ENCODE measurements at places on chromosomes 3 and 15.

DNA sequence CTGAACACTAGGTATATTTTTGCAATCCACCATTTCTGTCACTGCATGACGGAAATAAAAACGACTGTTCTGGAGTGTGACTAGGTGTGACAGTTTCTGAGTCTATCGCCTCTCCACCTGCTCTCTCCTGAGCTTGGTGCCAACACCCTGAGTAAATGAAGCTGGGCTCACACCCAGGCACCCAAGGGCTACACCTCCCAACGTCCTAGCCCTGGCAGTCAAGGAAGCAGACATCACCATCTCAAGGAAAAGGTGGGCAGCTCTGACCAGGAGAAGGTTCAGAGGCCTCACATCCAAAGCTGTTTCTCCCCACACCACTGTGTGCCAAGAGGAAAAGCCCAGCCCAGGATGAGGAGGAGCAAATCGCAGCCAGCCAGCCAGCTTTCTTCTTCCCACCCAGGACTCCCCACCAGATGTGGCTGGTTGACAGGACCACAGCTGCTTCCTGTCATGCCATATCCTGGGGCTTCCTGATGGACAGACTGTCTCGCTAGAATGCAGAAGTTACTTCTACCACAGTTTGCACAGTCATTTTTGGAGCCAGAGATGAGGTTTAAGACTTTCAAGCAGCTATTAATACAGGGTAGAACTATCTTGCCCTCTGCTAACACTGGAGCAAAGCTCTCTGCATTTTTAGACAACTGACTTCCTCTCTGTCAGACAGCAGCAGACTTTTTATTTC, 3.3 kb downstream of the SCAMP2 start:
- no peak for DNase-seq

DNA sequence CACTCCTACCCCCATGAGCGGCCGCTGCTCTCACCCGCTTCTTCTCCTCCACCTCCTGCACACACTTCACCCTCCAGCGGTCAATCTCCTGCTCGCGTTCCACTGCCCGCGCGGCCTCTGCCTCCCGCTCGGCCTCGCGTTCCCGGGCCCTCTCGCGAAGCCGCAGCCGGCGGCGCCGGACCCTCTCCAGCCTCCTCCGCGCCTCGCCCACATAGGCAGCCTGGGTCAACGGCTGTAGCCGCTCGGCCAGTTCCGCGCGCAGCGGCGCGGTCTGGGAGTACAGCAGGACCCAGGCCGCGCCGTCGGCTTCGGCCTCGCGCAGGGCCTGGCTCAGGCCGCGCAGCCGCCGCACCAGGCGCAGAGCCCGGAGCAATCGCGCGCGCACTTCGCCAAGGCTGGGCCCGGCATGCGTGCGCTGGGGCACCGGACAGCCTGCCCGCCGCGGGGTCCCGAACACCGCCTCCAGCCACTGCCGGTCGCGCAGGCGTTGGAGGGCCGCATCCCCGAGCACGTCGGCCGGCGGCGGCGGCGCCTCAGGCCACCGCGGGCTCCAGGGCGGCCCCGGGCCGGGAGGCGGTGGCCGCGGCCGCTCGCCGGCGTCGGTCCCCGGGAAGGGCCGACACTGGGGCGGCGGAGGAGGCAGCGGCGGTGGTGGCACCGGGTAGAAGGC, 595 bp downstream of the PDCD7 start:
- peak; percentile 6 for DNase-seq

GRCh38 chr3:187227658-187228258, 30.5 kb downstream of the RTP1 start:
- no peak for DNase-seq

DNA sequence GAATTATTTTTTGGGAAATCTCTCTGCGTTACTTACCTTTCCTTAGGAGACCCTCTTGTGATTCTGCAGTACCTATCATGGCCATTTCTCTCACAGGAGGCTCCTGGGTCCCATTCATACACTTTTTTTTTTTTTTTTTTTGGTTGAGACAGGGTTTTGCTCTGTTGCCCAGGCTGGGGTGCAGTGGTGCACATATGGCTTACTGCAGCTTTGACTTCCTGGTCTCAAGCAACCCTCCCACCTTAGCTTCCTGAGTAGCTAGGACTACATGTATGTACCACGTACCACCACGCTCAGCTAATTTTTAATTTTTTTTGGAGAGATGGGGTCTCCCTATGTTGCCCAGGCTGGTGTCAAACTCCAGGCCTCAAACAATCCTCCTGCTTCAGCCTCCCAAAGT, 36.1 kb downstream of the TRAK1 start:
- no peak for DNase-seq

GRCh38 chr3:195859061-195859845, 47.5 kb upstream of the MUC4 start:
- DNase-seq = peak; percentile 72

DNA sequence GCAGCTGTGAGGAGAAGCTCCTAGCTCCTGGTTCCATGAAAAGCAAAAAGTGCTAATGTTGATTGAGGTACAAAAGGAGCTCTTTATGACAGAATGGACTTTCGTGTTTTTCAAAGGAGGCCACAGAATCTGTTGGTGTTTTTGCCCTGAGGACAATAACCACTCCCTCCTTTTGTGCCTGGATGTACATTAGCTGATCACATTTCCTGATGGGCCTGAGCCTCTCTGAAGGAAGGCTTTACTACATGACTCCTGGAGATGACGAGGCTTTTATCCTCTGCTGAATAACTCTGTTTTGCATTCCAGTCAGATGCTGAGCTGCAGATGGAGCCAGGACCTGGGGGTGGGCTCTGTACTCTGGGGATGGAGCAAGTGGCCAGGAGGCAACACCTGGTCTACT, 301.9 kb downstream of the CACNA2D3 start:
- no peak for DNase-seq

DNA sequence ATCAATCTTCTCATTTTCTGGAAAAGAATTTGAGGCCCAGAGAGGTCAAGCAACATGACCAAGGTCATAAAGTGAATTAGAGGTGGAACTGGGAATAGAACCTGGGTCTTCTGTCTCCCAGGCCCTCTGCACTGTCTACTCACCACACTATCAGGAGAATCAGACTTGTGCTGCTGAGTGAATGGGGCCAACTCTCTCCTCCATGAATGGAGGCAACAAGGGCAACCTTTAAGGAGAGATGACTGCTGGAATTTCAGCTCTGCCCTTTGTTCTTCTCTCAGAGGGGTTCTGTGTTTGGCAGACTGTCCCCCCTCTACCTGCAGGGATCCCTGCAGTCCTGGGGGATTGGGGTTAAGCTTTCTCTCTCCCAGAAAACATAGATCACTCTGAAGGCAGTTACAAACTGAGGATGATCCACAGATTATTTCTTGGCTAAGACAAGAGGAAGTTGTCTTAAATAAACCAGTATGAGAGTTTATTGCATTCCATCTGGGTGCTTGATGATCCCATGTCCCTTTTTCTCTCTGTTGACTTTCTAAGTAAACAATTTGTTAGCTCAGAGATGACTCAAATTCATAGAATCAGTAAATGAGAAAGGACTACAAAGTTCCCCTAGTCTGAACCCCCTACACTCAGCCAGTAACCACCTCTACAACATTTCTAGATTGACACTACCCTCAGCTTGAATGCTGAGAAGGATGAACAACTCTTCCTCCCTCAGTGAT, 99.0 kb upstream of the LIPC start:
- DNase-seq = no peak

GRCh38 chr15:93372208-93372864, 283.3 kb upstream of the RGMA start:
- no peak for DNase-seq

- DNase-seq = no peak
These were observed 31.2 kb downstream of the ATG3 start for GRCh38 chr3:112530573-112530972.

GRCh38 chr15:80953001-80953952, 36.3 kb downstream of the MESD start:
- DNase-seq = no peak

DNA sequence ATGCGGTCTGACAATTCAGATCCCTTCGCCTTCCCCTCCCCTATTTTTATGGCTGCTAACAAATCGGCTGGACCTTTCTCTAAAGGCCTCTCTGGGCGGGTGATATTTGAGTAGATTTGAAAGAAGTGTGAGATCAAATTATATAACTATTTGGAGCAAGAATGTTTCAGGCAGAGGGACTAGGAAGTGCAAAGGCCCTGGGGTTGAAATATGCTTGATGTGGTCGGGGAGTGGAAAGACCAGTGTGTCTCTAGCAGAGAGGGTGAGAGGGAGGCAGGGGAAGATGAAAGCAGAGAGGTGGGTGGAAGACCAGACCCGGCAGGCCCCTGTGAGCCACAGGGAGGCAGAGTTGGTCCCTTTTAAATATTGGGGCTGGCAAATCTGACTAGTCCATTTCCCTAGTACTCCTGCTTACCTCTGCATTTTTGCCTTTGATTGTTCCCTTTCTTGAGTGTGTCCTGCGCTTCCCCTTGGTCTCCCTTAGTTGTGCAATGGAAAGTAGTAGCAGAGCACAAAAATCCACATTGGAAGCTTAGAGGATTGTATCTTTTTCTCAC, 32.3 kb downstream of the SLCO3A1 start:
- no peak for DNase-seq

DNA sequence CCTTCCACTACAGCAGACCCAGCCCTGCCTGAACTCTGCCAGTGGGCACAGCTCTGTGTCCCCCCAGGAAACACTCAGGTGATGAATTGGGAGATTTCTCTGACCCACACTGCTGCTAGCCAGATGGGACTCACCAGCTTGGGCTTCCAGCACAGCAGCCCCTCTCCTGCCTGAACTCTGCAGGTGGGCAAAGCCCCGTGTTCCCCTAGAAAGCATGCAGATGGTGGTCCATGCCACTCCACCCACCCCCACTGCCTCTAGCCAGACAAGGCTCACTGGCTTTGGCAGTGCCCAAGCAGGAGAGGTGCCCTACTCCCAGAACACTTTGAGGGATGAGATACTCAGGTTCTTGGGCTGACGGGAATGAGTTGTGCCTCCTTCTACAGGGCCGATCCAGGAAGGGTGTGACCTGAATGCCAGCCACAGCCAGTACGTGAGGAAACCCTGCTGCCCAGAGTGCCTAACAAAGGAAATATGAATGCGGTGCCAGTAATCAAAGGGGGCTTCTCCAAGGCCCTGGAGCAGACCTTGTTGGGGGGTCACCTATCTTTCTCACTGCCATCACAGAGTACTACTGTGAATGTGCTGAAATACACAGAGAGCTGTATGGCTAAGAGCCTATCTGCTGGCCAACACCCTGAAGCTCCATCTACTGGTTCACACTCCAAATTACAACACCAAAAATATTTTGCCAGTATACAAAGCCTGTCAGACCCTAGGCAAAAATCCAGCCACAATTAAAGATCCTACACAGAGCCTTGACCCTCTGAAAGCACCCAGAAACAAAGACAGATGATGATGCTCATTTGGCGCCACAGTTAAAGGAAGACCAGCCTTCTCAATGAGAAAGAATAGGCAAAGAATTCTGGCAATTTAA, 61.9 kb downstream of the BTLA start:
- DNase-seq = no peak

DNA sequence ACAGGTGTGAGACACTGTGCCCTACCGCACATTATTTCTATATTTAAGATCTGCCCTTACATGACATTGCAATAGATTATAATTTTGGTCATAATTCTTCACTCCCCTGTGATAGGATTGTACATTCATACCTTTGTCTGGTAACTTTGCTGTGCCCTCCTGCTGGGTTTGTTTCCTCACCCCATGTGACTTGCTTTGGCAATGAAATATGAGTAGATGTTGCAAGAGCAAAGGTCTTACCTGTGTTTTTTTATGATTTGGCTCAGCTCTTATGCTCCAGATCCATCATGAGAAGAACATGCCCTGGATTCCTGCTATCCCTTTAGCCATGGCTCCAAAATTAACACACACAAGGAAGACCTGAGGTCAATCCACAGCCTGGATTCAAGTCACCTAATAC, 137.7 kb upstream of the EOMES start:
- DNase-seq = no peak

GRCh38 chr3:152365766-152366593, 97.3 kb downstream of the MBNL1 start:
- no peak for DNase-seq

GRCh38 chr3:129028866-129029265, 27.8 kb downstream of the EFCC1 start:
- DNase-seq = no peak

- no peak for DNase-seq
These were observed 40.3 kb downstream of the CCR4 start for GRCh38 chr3:32991781-32992180.

GRCh38 chr3:71244826-71245488, 338.6 kb downstream of the FOXP1 start:
- DNase-seq = no peak

- DNase-seq = no peak
These were observed 15.4 kb downstream of the DPH3 start for GRCh38 chr3:16249336-16249735.
